ENCODE measurements at places on chromosomes 1 and 21.
A peak's percentile ranks its signal among the peaks of the same experiment; 100 is the strongest.

DNA sequence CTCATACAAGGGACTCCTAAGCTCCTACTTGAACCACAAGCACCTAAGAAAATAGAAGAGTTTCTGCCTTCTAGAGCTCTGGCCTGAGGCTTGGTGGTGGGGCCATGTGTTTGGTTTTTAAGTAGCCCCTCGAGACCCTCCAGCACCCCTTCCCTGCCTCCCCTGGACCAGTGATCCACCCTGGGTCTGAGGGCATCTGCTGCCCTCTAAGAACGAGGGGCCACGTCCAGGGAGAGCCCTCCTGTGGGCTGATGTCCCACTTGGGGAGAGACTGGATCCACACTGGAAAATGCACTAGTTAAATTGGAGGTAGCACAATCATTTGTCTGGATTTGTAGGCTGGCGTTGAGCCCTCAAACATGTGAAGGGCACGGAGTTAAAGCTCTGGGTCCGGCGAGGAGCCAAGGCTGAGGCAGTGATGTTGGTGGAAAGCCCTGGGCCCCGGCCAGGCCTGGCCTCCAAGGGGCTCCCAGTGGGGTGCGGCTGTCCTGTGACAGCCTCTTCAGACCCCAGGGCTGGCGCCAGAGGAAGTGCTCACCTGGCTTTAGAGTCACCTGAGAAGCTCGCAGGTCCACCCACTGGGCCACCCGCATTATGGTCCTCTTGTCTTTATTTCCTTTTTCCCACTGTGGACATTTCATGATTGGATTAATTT is 65.2 kb downstream of the SLC37A1 start:
- no peak for DNase-seq

- DNase-seq = no peak
Observed at GRCh38 chr1:158686111-158687009, at the start of gene SPTA1. SPTA1 (minus strand) TSS chr1:158686715; CDS start chr1:158686517, 198 bp downstream.

- no peak for DNase-seq
Observed at GRCh38 chr1:64171797-64172281, 31.6 kb upstream of the UBE2U start.

DNA sequence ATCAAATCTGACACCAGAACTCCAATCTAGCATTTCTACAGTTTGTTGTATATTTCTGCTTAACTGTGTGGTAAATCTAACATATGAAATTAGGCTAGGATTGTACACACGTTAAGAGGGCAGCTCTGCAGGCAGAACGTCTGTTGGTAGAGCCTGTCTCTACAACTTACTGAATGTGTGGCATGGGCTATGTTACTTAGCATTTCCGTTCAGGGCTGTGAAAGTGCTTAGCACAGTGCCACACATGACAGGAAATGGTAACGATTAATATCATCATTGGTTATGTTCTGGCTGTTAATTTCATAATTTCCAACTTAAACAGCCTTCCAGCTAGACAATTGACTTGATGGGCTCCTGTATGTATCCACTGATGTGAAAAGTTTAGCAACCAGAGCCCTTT is 9.6 kb upstream of the C8B start:
- no peak for DNase-seq

- no peak for DNase-seq
Observed at GRCh38 chr1:159408862-159409400, 23.1 kb upstream of the OR10J4 start.

- DNase-seq = no peak
Observed at GRCh38 chr1:208513799-208514198, 269.6 kb upstream of the PLXNA2 start.

DNA sequence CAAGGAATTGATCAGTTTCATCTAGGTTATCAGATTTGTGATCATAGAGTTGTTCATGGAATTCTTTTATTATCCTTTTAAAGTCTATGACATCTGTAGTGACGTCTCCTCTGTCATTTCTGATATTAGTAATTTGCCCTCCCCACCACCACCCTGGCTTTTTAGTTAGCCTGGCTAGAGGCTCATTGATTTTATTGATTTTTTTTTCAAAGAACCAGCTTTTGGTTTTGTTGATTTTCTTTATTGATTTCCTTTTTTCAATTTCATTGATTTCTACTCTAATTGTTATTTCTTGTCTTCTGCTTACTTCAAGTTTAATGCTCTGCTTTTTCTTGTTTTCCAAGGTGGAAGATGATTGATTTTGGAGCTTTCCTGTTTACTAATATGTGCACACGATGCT is 23.3 kb upstream of the TBX19 start:
- DNase-seq = no peak

GRCh38 chr1:232274236-232274855 is 355.6 kb downstream of the SIPA1L2 start:
- no peak for DNase-seq

- DNase-seq = no peak
Observed at GRCh38 chr21:43370888-43371570, 55.9 kb downstream of the SIK1 start.

DNA sequence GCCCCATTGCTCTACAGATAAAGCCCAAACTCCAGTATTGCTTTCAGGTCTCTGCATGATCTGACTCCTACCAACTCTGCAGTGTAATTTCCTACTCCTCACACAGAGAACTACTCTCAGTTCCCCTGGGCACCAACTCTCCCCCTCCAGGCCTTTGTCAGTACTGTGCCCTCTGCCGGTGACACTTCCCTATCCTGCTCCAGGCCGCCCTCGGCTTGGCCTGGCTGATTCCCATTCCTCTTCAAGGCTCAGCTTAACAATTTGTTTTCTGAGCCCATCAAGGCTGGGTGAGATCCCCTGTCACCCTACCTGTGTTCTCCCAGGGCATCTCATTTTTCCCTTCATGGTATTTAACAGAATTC is 2.6 kb downstream of the SLAMF8 start:
- DNase-seq = peak; percentile 73

GRCh38 chr1:150809651-150810050 is 1.6 kb upstream of the CTSK start:
- no peak for DNase-seq

- no peak for DNase-seq
Observed at GRCh38 chr1:117467336-117467735, 100.1 kb downstream of the MAN1A2 start.

Data from NCI-H1436 (cell line).